Heart left ventricle (tissue), 16 donors: ENCODE measurements at places on chromosomes 5 and 9. TPM values are rescaled to one million over a fixed set of nuclear protein-coding genes. Genes with fewer than 3 reads are reported as not detected.
A peak's percentile ranks its signal among the peaks of the same experiment; 100 is the strongest.

DNA sequence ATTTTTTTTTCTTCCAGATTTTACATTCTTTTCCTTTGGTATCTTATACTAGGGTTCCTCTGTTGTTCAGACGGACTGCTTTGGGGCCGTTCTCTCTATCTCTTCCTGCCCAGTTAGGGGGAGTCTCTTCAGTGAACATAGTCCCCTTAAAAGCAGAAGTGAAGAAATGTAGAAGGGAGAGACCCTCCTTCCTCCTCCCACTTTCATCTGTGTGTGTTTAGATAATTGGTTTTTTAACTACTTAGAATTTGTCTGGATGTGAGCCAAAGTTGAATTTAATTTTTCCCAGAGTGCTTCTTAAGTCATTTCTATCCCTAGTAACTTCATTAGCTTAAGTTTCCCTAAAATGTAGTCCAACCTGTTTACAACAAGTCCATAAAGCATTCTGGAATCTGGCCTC is 167.5 kb downstream of the HACD4 start:
- no peak overlapping the region for H3K27ac ChIP-seq
- no peaks in the 10 kb centered on the region for H3K4me1 ChIP-seq
- H3K36me3 ChIP-seq = peaks cover 11% of the 10 kb centered on the region
- H3K4me3 ChIP-seq = no peak overlapping the region

Gene C5orf58
- not detected for polyA plus RNA-seq

DNA sequence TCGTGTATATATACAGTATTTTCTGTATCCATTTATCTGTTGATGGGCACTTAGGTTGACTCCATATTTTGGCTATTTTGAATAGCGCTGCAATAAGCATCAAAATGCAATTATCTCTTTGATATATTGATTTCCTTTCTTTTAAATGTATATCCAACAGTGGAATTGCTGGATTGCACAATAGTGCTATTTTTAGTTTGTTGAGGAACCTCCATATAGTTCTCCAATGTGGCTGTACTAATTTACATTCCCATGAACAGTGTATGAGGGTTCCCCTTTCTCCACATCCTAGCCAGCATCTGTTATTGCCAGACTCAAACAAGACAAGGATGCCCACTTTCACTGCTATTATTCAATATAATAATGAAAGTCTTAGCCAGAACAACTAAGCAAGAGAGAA is 9.1 kb upstream of the CTXN3 start:
- no peaks in the 10 kb centered on the region for H3K27me3 ChIP-seq
- no peak overlapping the region for H3K27ac ChIP-seq
- peaks cover 8% of the 10 kb centered on the region for H3K4me1 ChIP-seq
- DNase-seq = no peak

DNA sequence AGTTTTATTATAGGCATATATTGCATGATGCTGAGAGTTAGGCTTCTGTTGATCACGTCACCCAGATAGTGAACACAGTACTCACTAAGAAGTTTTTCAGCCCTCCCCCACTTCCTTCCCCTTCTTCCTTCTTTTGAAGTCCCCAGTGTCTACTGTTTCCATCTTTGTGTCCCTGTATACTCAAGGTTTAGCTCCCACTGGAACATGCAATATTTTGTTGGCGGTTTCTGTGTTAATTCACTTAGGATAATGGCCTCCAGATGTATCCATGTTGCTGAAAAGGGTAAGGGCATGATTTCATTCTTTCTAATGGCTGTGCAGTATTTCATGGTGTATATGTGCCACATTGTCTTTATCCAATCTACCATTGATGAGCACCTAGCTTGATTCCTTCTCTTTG is 764.3 kb downstream of the MTRR start:
- no peaks in the 10 kb centered on the region for H3K36me3 ChIP-seq
- H3K4me1 ChIP-seq = no peaks in the 10 kb centered on the region
- H3K4me3 ChIP-seq = no peak overlapping the region
- H3K27me3 ChIP-seq = no peaks in the 10 kb centered on the region

- peak overlapping the region; percentile 47 for H3K27ac ChIP-seq
- no peaks in the 10 kb centered on the region for H3K36me3 ChIP-seq
- no peak for DNase-seq
- peak overlapping the region; percentile 52 for H3K4me3 ChIP-seq
These were observed 4.6 kb downstream of the NRG2 start for GRCh38 chr5:140038373-140038957.
